ENCODE measurements at places on chromosomes 3 and 15.

- DNase-seq: no peak
Measured at GRCh38 chr3:13347390-13347950, 72.7 kb downstream of the NUP210 start.

DNA sequence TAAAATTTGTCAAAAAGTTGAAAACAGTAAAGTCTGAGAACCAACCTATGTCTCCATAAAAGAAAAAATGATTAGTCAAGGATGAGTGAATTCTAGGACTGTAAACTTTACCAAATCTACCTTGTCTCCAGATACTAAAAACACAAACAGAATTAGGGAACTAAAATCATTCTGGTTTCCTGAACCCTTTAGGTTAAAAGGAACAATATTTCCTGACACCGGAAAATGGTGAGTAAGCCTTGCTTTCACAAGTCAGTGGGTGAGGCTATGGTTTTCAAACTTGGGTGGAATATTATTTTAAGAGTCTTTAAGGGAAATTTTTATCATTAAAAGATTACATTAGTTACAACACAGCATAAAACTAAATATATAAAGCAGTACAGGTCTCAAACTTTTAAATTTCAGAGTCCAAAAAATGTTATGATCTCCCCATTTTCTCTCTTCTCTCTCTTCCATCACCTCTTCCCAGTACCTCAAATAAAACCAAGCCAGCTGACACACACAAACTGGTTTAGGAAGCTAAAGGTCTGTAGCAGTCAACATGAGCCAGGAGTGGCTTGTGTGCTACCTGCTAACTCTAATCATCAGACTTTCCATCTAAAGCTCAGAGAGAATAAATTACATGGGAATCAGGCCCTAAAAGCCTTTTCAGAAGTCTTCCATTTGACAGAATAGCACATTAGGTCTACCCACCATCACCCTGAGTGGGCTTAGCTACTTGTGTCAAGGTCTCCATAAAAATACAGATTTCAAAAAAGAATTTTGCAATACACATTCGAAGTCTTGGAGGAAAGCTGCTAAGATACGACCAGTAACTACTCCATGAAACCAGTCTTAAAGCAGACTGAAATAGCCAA lies 2.2 kb downstream of the SLC12A6 start:
- DNase-seq: peak; percentile 61

- no peak for DNase-seq
Measured at GRCh38 chr3:115388166-115388565, 235.1 kb upstream of the GAP43 start.

- DNase-seq: no peak
Measured at GRCh38 chr3:130506031-130506430, 10.9 kb upstream of the COL6A6 start.

DNA sequence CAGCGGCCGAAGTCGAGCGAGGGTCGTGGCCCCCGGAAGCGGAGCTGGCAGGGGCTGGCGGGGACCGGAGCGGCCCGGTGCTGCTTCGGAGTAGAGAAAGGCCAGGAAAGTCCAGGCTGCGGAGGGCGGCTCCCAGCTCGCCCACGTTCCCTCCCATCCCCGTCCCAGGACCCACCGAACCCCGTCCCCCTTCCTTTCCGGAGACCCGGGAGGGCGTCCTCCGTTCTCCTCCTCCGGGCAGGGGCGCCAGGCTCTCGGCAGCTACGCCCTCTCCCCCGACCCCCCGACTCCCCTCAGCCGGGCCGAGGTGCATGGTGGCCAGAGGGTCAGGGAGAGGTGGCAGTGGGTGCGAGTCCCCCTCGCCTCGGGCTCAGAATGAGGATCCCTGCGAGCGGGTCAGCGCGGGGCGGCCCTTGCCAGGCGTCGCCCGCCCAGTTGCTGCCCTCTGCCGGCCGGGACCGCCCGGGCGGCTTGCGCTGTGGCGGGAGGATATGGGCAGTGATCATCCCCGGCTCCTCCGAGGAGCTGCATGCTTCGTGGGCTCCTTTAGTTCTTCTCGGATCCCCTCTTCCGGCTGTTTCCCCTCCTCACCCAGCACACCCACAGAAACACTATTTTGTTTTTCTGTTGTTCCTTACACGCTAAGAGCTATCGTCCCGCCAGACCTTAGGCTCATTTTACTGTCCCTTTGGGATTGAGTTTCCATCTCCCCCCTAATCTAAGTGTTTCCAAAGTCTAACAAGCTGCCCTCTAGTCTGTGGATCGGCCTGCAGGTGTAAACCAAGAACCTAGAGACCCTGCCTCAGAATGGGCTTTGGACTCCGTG lies 744 bp upstream of the ALDH1A2 start:
- no peak for DNase-seq

Measured in HL-60 (cell line).